Activated naive CD4-positive, alpha-beta T cell treated with anti-CD3 and anti-CD28 coated beads, Interleukin-2, amount 50 U/mL, for 72 hours (primary cell): ENCODE measurements at places on chromosomes 6 and 20.

DNA sequence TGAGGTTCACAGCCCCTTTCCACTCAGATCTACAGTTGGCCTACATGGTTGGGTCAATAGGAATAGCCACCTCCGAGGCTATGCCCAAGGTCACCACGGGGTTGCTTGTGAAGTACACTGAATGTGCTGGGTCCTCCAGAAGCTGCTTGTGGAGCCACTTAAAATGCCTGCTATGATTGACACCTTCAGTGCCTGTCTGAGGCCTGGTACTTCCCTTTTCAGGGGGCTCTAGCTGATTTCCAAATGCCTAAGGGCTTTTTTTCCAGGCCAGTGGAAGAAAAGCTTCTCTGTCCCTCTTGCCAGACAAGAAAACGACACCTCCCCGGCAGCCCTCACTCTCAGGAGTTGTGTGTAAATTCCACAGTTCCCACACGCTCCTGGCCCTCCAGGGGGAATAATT lies 6.3 kb upstream of the NXT1 start:
- no peak for DNase-seq

DNA sequence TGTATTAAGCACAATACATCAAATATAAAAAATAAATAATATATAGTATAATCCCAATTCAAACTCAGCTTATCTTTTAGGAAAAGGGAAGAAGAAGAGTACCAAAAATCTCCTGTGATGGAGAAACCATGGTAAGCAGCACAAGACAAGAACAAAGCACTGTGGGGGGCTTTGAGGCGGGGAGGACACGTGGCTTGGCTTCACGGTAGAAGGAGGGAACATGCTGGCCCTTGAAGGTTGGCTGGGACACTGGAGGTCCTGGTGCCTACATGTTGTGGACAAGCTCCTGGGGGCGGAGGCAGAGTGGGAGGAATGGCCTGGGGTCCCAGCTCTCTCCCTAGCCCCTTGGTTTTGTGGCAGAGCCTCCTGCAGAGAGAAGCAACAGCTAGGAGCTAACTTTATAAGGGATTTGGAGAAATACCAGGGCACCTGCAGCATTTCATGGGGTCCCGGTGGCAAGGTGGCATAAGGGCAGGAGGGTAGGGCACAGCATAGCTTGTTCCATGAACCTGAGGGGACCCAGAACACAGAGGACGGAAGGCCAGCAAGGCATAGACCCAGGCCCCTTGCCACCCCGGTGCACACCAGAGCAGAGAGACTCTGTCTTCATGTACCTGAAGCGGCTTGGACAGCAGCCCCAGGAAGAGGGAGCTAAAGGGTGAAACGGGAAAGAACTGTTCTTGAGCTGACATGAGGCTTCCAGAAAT lies 72.0 kb downstream of the LY86 start:
- DNase-seq: no peak

DNA sequence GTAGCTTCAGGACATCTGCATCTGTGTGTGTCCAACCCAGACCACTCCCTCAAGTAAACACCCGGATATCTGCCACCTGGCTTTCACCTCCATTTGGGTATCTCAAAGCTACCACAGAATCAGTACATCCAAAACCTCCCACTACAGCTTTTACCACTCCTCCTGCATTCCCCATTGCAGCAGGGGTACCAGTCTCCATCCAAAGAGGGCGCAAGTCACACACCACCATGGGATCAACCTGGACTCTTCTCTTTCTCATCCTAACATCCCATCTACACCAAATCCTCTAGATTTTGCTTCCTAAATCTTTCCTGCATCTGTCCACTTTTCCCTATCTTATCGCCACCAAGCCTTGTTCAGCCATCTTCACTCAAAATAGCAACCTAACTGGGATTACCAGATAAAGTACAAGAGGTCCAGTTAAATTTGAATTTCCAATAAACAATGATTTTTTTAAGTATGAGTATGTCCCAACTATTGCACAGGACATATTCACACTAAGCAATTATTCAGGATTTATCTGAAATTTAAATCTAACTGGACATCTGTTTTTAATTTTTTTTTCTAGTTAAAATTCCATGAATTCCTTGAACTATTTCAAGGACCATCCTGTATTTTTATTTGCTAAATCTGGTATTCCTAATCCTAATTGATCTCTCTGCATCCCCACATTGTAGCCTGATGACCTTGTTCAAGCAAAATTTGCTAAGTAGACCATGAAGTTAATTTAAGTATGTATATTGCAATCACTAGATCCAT lies 164.3 kb upstream of the MLN start:
- DNase-seq: no peak

DNA sequence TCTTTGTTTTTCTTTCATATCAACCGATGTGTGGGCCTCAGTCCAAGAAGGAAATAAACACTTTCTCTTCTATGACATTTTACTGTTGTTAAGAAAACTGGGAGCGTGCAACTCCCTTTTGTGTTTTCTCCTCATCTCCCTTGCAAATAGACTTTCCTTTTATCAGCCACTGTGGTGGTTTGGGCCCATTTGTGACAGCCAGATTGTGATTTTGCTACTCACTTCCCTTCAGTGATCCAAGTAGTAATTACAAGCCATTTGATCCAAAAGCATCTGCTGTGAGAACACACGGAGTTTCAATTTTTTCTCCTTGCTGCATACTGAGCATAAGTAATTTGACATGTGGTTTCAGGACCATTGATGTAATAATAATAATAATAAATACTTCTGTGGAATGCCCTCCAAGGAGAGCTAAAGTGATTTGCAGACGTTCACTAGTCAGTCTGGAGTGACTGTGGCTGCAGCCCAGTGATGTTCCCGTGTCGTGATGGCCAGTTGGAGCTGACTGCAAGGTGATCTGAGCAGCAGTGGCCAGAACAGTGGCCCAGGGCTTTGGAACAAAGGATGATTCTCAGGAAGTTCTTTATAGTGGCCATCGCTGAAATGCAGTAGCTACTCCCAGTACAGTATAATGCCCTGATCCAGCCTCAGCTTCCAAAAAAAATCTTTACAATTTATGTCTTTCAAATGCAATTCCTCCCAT lies 91.9 kb upstream of the CLDN20 start:
- DNase-seq: no peak

DNA sequence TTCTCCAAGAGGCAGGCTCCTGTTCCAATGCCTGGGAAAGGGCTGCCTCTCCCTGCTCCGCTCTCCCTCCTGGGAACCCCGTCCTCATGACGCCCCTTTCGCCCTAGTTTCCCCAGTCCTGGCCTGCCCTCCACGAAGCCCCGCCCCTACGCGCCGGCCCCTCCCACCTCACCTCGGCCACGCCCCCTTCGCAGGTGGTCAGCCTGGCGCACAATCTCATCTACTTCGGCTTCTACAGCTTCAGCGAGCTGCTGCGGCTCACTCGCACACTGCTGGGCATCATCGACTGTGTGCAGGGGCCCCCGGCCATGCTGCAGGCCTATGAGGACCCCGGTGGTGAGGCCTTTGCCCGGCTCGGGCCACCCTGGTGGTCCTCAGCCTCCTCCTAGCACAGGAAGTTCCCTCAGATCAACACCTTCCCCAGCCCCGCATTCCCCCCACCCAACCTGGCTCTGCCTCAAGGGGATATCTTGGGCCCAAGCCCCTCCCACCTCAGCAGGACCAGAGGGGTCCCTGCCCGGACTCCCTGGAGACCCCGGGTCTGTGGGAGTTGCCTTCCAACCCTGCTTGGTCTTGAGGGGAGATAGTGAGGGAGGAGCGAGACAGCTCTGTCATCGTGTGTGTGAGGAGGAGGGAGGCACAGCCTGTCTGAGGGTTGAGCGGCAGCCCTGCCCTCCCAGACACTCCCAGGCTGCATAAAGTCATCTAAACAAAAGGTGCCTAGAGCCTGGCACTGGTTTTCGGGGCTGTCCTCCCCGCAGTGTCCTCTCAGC lies 40.3 kb downstream of the UQCC2 start:
- DNase-seq: no peak

GRCh38 chr6:92942549-92942948 lies 476.8 kb downstream of the EPHA7 start:
- DNase-seq: no peak

- DNase-seq: no peak
Observed at GRCh38 chr6:54903884-54904283, 57.3 kb downstream of the FAM83B start.

DNA sequence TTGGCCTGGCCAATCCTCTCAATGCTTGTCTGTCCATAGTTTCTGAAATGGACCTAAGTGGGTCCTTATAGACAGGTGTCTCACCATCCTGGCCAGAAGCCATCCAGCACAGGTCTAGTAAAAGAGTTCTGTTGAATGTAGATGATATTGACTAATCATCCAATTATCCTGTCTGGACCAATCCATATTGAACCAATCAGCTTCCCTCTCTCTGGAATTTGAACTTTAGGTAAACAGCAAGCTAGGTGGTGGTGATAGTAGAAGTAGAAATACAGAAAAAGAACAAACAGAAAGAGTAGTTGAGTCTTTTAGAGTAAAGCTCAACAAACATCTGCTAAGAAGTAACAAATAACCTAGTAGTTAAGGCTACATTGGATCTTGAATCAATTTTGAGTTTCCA lies 9.5 kb upstream of the PNRC1 start:
- no peak for DNase-seq

GRCh38 chr6:139872665-139873064 lies 498.2 kb upstream of the CITED2 start:
- DNase-seq: no peak

- DNase-seq: no peak
Observed at GRCh38 chr6:95741045-95741444, 163.7 kb downstream of the MANEA start.

DNA sequence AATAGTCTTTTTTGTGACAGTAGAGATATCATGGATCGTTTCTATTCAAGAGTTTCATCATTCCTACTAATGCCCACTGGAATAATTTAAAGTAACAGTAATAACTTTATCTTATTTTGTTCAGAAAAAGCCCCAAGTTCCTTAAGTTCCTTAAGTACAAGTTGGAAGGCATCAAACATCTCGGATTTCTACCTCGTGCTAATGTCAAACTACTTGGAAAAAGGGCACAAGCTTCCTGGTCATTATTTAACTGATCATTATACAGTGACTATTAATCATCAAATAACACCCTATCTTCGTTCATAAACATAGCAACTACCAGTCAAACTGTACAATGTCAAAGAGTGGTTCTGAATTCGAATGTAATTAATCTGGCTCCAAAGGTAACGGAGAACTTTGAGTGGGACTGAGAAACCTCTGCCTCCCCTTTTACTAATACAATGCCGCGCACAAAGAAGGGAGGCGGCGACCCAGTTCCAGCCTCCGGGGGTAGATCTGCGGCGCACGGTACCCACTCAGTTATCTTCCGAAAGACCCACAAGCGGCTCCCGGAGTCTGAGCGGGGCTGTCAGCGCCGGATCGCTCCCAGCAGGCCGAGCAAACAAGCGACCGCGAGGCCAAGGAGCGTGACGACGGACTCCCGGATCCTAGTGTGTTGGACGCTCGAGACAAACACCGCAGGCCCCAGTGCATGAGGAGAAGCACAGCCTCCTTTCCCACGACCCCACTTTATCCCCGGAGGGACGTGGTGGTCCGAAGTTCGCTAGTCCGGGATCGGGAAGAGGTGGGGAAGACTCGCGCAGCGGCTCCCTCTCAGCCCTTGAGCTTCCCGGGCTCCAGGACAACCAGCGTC lies 716 bp downstream of the SHPRH start:
- DNase-seq: no peak

- no peak for DNase-seq
Observed at GRCh38 chr6:161891542-161891941, 617.7 kb upstream of the AGPAT4 start.

GRCh38 chr20:36040571-36040970 lies 72.2 kb downstream of the CNBD2 start:
- no peak for DNase-seq

DNA sequence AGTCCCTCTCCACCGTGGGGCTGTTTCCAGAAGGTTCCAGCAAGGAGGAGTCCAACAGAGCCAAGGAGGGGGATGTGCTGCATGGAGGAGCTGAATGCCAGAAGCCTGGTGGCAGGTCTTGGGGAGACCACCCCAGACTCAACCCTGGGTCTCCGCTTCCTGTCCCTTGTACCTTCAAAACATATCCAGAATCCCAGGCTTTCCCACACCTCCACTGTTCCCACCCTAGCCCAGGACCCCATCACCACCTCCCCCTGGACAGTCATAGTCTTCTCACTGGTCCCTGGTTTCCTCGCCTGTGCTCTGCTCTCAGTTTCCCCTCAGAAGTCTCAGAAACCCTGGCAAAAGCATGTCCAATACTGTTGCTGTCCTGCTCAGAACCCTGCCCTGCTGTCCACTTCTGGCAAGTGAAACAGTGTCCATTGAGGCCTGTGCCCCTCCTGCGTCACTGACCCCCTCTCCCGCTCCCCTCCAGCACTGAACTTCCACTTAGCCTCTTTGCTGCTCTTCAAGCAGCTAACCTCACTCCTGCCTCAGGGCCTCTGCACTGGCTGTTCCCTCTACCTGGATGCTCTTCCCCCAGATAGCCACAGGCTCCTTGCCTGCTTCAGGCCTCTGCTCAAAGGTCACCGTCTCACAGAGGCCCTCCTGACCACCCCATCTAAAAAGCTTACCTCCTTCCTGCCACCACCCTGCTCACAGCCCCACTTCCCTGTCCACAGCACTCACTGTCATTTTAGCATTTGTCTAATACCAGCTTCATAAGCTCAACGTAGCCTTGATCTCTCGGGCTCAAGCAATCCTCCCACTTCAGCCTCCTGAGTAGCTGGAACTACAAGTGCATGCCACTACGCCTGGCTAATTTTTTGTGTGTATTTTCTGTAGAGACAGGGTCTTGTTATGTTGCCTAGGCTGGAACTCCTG lies 169.2 kb downstream of the GRM4 start:
- DNase-seq: peak; percentile 49

DNA sequence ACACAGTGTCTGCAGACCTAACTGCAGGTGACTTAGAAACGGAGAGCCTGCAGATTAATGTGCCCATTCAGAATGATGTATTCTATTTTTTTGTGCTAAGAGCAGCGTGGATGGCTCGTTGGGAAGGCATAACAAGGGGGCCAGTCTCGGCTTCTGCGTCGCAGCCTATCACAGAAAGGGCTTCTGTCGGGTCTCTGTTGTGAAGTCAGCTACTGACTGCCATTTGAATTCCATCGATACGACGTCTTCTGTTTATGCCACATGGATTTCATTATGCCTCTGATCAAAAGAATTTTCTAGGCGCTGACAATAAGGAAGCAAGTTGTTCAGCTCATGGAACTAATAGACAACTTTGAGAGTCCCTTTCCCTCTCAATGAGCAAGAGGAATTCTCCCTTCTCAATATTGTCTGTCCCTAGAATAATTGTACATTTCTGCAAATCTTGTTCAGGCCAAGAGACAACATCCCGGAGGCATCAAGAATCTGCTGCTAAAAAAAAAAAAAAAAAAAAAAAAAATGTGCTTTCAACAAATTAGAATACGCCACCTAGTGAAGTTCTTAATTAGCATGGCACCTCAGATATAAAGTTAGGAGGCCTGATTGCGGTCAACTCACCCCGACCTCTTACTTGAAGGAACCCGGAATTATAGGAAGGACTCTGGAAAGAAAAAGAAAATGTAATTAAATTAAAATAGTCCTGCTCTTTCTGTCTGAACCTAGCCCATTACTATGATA lies 223.9 kb downstream of the TSHZ2 start:
- no peak for DNase-seq

DNA sequence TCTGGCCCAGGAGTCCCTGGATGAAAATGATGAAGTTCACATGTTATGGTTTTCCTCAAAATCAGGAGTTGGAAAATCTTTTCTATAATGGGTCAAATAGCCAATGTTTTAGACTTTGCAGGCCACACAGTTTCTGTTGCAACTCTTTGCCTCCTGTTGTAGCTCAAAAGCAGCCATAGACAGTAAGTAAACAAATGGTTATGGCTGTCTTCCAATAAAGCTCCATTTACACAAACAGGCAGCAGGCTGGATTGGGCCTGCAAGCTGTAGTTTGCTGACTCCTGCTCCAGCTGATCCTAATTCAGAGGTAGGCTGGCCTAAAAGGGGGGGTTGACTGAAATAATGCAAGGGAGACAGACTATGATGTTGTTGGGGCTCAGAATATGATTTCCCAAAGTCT lies 33.0 kb downstream of the METTL24 start:
- DNase-seq: no peak
